RKO (cell line): ENCODE measurements at places on chromosomes 13 and 19.

DNA sequence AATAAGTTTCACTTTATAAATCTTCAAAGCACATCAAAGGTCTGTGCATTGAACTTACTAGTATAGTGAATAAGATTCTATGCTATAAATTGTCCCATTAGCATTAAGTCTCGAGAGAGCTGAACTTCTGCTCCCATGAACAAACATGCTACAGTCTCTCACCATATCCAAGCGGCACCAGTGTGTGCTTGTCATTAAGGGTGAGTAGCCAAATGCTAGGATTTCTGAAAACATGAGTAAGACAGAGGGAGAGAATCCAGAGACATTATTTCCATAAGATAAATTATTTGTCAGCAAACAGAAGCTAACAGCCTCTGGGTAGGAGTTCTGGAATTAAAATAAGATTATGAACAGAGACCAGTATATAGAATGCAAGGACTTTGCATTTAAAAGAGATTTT is 2882.5 kb downstream of the PCDH9 start:
- DNase-seq: no peak

GRCh38 chr13:89749888-89750287 is 1597.6 kb upstream of the MIR17HG start:
- no peak for DNase-seq

DNA sequence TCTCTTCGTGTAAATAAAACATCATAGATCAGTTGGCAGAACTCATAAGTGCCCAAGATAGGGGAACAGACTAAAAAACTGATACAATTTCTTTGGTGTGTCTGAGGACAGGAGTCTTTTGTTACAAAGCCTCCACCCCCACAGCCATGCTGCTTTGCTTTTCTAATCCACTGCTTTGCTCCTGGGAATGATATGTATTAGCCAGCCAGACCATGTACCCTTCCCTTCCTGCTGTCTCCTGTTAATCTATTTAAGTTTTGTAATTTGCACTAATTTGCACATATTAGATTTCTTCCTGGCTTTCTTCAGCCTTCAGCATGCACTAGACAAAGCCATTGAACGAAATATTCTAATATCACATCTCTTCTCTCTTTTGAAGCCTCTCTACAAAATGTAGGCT is 130.5 kb downstream of the MAB21L1 start:
- DNase-seq: no peak

GRCh38 chr13:30692113-30692512 is 43.2 kb upstream of the ALOX5AP start:
- DNase-seq: no peak

DNA sequence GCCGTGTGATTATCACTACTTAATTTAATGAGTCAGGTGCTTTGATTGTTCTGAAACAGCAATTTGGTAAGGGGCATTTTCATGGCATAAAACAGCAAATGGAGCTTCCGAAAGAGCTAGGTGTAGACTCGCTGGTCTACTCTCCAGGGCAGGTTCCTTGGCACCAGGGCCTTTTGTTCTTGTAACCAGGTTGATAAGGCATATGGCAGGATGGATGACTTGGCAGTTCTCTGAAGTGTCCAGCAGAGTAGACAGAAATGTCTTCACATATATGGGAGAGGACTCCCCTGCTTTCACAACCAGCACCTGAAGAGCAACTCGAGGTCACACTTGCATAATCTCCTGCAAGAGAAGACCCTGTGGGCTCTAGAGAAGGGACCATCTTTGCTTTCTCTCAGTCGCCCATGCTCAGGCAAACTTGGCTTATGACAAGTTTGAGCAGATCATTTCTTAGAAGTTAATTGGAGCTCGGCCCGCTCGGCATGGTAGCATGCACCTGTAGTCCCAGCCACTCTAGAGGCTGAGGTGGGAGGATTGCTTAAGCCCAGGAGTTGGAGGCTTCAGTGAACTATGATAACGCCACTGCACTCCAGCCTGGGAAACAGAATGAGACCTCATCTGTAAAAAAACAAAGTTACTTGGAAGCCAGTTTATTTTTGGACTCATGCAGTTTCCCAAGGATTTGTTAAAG is 23.3 kb upstream of the WASF3 start:
- no peak for DNase-seq

DNA sequence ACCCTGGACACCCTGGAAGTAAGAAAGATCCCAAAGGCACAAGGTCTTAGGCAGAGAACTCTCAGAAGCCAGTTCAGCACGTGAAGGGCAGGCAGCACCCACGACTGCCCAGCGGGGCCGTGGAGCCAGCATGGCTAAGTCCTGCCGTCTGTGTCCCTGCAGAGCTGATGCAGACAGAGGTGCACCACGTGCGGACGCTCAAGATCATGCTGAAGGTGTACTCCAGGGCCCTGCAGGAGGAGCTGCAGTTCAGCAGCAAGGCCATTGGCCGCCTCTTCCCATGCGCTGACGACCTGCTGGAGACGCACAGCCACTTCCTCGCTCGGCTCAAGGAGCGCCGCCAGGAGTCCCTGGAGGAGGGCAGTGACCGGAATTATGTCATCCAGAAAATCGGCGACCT is 44.8 kb downstream of the PEX11G start:
- DNase-seq: no peak

DNA sequence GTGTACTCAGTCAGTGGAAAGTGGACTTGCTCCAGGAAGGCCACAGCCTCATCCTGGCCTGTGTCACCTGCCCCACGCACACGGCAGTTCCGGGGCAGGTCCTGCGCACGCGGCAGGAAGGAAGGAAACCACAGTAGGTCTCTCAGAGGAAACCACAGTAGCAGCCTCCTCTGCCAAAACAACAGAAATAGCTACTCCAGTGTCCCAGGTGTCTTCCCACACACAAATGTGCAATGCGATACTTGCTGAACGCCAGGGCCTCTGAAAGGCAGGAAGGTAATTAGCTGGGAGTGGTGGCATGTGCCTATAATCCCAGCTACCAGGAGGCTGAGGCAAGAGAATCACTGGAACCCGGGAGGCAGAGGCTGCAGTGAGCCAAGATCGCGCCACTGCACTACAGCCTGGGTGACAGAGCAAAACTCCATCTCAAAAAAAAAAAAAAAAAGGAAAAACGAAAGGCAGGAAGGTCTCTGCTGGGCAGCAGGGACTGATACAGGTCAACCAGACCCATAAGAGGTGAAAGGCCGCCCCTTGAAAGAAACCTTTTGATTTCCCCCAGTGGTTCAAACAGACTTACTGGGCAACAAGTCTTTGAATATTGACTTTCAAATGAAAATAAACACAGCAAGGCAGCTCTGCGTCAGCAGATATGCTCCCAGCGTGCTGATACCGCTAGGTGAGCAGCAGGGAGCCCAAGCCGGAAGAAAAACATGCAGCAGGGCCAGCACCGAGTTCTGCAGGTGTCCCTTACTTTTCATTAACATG is 49.5 kb downstream of the CRYL1 start:
- no peak for DNase-seq

GRCh38 chr13:79937771-79938216 is 403.1 kb downstream of the SPRY2 start:
- no peak for DNase-seq

- DNase-seq: no peak
These were observed 278.9 kb upstream of the ARGLU1 start for GRCh38 chr13:106846571-106847448.

DNA sequence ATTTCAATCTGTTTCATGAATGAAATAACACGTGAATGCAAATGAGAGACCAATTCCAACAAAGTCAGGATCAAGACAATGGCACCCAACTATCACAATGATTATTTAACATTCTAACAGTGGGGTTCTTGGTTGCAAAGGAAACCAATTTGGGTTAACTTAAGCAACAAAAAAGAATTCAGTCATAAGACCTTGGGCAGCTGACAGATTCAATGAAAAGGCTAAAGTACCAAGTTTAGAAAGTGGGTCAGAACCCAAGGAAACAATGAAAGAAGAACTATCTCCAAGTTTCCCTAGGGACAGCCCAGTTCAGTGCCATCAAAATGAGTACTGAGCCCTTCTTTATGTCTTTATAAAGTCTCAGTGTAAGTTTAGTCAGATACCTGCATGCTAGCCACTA is 17.5 kb upstream of the SIGLEC14 start:
- no peak for DNase-seq

- peak; percentile 88 for DNase-seq
These were observed at the start of gene ZNF780B for GRCh38 chr19:40055832-40056504. ZNF780B (minus strand) TSS chr19:40056231; CDS start chr19:40050332, 5,899 bp downstream.

GRCh38 chr13:110017379-110017778 is 231.0 kb upstream of the IRS2 start:
- peak; percentile 52 for DNase-seq

DNA sequence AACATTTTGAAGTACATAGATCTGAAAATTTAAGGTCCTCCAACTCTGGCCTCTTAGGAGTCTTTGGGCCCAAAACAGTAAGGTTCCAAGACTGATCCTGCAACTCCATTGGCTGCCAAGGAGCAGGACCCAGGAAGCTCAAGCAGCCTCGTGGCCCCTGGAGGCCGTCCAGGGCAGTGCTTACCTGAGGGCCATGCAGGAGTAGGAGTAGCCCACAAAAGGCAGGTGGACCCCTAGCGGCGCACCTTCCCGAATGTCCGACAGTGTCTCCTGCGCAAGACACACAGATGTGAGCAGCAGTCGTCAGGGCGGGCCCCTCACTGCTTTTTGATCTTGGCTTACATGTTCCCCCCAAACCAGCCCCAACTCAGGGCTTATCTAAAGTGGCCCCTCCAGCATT is 5.7 kb upstream of the SIX5 start:
- DNase-seq: no peak

GRCh38 chr13:29901710-29902631 is 51.6 kb upstream of the UBL3 start:
- peak; percentile 8 for DNase-seq

DNA sequence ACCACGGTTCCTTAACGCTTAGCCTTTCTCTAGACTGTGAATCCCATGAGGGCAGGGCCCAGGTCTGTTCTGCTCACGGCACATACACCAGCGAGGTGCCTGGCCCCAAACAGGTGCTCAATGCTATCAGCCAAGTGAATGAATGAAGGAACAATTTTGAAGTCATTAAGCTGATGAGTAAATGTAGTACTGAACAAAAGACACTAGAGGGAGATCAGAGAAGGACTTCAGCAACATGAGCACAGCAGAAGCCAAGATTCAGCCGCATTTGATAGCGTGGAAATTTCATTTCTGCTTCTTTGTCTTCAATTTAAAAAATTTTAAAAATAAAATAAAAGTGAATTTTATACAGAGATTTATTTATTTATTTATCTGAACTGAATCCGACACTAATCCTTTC is 20.1 kb upstream of the MYO16 start:
- DNase-seq: peak; percentile 49

DNA sequence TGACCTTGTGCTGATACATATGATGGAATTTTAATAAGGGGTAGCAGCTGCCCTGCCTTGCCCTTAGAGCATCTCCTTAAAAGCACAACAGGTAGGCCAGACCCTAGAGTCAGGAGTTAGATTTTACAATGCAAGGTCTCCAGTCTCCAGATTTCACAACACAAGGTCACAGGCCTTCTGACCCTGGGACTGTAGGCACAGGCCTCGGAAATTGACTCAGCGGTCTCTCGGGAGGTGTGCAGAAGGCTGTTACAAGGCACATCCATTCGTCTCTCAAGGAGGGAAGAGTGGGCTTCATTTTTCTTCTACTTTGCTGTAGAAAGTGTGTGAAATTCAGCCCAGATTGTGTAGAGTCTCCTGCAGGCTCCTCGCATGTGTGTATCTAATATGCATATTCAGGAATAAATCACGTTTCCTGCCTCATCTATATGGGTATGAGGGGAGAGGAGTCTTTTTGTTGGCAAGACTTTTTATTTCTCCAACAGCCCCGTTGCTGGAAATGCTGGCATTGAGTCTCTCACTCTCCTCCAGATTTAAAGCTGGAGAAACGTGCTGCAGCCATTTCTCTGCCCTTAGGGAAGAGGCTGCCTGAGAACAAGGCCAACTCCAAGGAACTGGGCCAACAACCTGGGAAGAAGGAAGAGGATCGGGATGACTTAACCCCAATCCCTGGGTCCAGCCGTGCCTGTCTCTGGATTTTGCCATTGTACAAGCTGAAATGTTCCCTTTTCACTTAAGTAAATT is 24.5 kb downstream of the UQCRFS1 start:
- DNase-seq: no peak

GRCh38 chr13:78587395-78587794 is 16.0 kb downstream of the POU4F1 start:
- no peak for DNase-seq

- peak; percentile 31 for DNase-seq
These were observed 19.6 kb downstream of the TMEM150B start for GRCh38 chr19:55305491-55305890.

DNA sequence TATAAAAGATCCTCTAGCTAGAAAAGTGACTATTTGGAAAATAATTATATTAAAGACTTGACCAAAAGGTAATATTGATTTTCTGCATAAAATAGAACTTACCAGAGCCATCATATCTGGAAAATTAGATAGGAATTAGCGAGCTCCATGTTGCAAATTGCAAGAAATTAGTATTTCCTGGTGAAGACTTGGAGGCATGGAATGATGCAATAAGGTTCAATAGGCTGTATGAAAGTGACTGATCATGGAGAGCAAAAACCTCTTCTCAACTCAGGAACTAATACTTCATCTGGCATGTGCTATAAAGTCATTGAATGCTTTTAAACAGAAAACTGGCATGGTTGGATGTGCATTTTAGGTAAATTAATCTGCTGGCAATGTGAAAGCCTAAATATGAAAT is 66.3 kb upstream of the UFM1 start:
- DNase-seq: peak; percentile 0

DNA sequence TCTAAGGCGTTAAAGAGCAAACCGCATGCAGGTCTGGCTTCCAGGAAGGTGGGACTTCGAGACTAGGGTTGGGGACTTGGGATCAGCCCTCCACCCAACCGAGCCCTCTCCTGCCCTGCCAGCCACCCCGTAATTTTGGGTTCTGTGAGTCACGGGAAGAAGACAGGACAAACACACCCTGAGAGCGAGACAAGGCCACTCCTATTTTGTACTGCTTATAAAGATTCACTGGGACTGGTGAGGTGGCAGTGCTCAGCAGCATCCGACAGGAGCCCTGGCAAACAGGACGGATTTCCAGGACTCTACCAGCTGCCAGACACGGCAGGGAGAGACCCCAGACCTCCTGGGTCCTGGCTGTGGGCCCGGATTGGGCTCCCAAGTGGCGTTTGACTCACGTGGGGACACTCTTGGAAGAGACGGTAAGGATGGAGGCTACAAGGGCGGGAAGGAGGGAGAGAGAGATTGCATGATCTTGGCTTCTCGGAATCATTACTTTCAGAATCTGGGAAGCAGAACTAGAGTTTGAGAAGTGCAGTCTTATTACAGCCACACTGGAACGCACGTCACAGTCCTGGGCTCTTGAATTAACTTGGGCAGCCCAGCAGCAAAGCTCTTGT is at the start of gene C5AR2:
Gene C5AR2 (plus strand): TSS at position 245 of the 617 bp plus-strand sequence. CDS start 8,625 bp downstream, outside the sequence.
- DNase-seq: no peak
